Stimulated activated CD8-positive, alpha-beta memory T cell treated with anti-CD3 and anti-CD28 coated beads, Interleukin-4, amount 100 ng/mL, for 4 hours (primary cell): ENCODE measurements at places on chromosomes 7 and 10.

- DNase-seq = no peak
Measured at GRCh38 chr10:36474456-36474855, 650.9 kb upstream of the ANKRD30A start.

- no peak for DNase-seq
Measured at GRCh38 chr10:42875798-42876341, 93.3 kb downstream of the BMS1 start.

GRCh38 chr7:19392246-19392645 lies 247.0 kb upstream of the FERD3L start:
- DNase-seq = no peak

DNA sequence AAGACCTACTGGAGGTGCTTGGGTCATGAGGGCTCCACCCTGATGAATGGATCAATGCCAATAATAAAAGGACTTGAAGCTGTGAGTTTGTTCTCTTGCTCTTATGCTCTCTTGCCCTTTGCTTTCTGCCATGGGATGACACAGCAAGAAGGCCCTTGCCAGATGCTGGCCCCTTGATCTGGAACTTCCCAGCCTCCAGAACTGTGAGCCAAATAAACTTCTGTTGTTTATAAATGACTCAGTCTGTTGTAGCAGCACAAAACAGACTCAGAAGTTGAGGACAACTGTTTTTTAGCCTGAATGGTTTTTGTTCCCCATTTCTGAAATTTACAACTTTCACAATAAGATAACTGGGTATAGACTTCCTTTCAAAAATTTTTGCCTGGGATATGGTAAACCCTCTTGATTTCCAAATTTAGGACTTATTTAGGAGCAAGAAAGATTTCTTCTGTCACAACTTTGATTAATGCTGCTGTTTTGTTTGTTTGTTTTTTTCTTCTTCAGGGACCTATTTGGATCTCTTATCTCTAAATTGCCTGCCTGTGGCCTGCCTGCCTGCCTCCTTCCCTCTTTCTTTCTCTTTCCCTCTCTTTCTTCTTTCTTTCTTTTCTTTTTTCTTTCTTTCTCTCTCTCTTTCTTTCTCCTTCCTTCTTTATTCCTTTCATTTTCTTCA lies 12.1 kb downstream of the ENTPD1 start:
- no peak for DNase-seq

DNA sequence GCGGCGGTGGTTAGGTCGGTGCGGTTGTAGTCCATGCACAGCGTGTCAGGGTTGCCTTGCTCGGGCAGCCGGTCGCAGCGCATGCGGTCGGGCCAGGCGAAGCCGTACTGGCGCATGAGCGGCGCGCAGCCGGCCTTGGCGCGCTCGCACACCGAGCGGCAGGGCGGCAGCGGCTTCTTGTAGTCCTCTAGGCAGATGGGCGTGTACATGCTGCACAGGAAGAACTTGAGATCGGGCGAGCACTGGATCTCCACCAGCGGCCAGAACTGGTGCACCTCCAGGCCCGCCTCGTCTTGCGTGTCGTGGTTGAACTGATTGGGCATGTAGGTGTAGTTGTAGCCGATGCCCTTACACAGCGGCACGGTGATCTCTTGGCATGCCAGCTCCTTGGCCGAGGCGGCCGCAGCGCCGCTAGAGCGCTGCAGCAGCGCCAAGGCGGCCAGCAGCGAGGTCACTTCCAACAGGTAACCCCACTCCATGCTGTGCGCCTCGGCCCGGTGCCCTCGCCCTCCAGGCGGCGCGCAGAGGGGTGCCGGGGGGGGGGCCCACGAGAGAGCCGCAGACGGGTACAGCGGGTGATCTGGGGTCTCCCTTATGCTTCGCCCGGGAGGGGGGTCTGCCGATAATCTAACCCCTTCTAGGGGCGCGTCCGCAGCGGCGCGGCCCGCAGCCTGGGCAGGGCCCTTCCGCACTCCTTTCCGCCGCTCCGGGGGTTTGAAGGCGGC lies 983 bp downstream of the FZD8 start:
- no peak for DNase-seq
